ENCODE measurements at places on chromosomes 1 and 21. TPM values are rescaled to one million over a fixed set of nuclear protein-coding genes. Genes with fewer than 3 reads are reported as not detected.

The AMY1B gene
- 0.14 TPM for total RNA-seq

The FBLIM1 gene
- total RNA-seq: 1.6 TPM

The NEGR1 gene
- total RNA-seq: 2.8 TPM

The AMY1C gene
- total RNA-seq: 2.5 TPM

The CFAP107 gene
- total RNA-seq: not detected

The BCAS2 gene
- 46.3 TPM for total RNA-seq

The TSNAX gene
- 36.4 TPM for total RNA-seq

DNA sequence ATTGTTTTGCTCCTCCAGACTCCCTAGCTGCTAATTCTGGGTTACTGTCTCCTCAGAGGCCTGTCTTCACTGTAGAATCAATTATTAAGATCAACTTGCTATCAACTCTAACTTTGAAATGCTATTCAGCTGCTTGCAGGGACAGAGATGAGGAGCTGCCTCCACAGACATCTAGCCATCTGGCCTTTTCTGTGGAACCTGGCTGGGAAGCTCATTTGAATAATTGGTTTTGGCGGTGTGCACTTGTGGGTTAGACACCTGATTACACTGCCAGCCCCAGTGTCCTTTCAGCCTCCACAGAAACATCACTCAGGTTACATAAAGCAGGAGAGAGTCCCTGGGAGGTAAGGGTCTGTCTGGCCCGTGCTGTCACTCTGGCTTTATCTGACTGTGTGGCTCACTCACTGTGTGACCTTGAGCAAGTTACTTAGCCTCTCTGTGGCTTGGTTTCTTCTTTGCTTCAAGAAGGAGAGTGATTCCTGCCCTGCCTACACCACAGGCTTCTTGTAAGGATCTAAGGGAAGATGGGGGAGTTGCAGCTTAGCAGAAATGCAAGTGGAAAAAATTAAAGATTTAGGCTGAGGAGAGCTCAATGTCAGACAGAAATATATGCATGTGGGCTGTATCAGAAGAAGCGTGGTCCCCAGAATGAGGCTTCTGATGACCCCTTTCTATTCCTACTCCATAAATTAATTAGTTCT is 131.6 kb downstream of the BEND5 start:
- no peaks in the 10 kb centered on the region for H3K4me1 ChIP-seq
- H3K4me3 ChIP-seq: no peak overlapping the region
- H3K27me3 ChIP-seq: no peaks in the 10 kb centered on the region
- no peak overlapping the region for H3K27ac ChIP-seq
- no peaks in the 10 kb centered on the region for H3K36me3 ChIP-seq
- no peak for DNase-seq

DNA sequence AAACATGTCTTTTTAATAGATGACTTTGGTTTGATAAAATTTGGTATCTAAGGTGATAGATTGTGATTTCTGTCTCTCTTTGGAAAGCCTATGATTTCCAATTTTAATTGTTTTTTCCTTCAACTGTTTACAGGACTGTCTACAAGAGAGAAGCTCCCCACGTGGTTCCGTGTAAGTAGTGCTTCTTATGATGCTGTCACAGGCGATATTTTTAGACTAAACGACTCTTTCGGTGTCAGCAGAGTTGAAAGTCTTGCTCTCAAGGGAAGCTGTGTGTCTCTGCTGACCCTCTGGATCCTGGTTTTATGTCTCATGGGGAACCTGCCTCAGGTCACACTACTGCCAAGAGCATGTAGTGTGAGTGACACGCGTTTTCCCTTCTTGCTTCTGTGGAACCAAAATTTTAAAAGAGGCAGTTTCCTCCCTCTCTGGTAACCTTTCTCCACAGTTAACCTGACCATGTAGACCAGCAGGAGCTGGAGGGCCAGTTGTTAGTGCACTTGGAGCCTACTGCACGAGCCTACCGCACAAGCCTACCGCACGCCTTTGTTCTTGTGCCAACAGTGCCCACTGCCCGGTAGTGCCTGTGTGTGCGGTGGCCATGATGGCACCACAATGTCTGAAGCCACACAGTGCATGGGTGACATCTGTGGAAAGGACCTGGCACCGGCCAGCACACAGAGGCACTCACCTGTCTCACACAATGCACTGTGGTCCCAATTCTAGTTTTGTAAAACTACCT is 91.9 kb downstream of the PCBP3 start:
- H3K27me3 ChIP-seq: no peaks in the 10 kb centered on the region
- peaks cover 25% of the 10 kb centered on the region for H3K36me3 ChIP-seq
- no peak overlapping the region for H3K27ac ChIP-seq
- DNase-seq: no peak

DNA sequence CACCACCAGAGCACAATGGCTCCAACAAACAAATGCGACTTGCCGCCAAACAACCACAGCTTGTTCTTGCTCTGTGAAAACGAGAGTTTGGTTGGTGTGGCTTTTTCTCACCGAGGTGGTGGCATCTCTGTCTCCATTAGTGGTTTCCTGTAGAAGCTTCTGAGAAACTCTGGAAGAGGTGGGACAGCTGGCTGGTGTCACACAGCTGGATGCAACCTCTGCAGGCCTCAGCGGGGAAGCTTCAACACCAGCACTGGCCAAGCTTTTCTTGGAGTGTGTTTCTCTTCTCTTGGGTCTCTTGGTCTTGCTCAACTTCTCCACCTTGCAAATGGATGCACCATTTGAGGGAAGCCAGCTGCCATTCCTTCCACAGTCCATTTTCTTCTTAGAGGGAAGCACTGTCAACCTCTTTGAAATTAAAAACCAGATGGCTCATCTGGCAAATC is 124.8 kb downstream of the KCNN3 start:
- H3K36me3 ChIP-seq: no peaks in the 10 kb centered on the region
- H3K27ac ChIP-seq: no peak overlapping the region
- no peaks in the 10 kb centered on the region for H3K27me3 ChIP-seq
- H3K4me1 ChIP-seq: peaks cover 87% of the 10 kb centered on the region
- no peak for DNase-seq

GRCh38 chr1:42838482-42839190 is 7.8 kb upstream of the ZNF691 start:
- no peaks in the 10 kb centered on the region for H3K27me3 ChIP-seq
- no peaks in the 10 kb centered on the region for H3K4me1 ChIP-seq
- no peak overlapping the region for H3K4me3 ChIP-seq
- no peak overlapping the region for H3K27ac ChIP-seq
- no peaks in the 10 kb centered on the region for H3K36me3 ChIP-seq

GRCh38 chr1:47843781-47844557 is 153.2 kb downstream of the TRABD2B start:
- H3K27me3 ChIP-seq: no peaks in the 10 kb centered on the region
- H3K27ac ChIP-seq: no peak overlapping the region
- H3K4me3 ChIP-seq: no peak overlapping the region
- H3K4me1 ChIP-seq: no peaks in the 10 kb centered on the region

GRCh38 chr1:79839882-79840281 is 833.4 kb upstream of the ADGRL4 start:
- no peaks in the 10 kb centered on the region for H3K36me3 ChIP-seq
- H3K4me1 ChIP-seq: no peaks in the 10 kb centered on the region
- no peaks in the 10 kb centered on the region for H3K27me3 ChIP-seq
- H3K27ac ChIP-seq: no peak overlapping the region
- no peak overlapping the region for H3K4me3 ChIP-seq

GRCh38 chr1:33228935-33229487 is 27.3 kb upstream of the ZNF362 start:
- H3K4me1 ChIP-seq: no peaks in the 10 kb centered on the region
- no peaks in the 10 kb centered on the region for H3K36me3 ChIP-seq
- H3K27ac ChIP-seq: no peak overlapping the region
- no peak overlapping the region for H3K4me3 ChIP-seq
- DNase-seq: no peak
- no peaks in the 10 kb centered on the region for H3K27me3 ChIP-seq

DNA sequence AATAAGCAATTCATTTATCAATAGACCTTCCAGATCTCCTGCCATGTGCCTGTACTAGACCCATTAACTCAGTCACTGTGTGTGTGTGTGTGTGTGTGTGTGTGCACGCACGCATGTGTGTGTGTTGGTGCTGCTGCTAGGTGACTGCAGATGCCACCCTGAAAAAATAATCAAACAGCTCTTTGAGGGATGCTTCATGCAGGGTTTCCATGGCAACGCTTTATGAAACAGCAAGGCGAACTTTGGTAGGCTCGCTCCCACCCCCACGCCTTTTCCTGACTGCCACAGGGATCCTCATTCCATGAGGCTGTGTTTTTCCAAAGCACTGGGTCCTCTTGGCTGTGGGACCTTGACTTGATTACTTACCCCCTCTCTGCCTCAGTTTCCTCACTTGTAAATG is 94.0 kb downstream of the HMGB4 start:
- no peak overlapping the region for H3K27ac ChIP-seq
- H3K4me1 ChIP-seq: no peaks in the 10 kb centered on the region
- no peak for DNase-seq
- no peaks in the 10 kb centered on the region for H3K27me3 ChIP-seq
- no peak overlapping the region for H3K4me3 ChIP-seq

GRCh38 chr1:18811733-18812452 is 47.6 kb downstream of the TAS1R2 start:
- H3K27me3 ChIP-seq: peaks cover 25% of the 10 kb centered on the region
- H3K4me1 ChIP-seq: no peaks in the 10 kb centered on the region
- DNase-seq: no peak
- no peaks in the 10 kb centered on the region for H3K36me3 ChIP-seq
- H3K4me3 ChIP-seq: no peak overlapping the region

DNA sequence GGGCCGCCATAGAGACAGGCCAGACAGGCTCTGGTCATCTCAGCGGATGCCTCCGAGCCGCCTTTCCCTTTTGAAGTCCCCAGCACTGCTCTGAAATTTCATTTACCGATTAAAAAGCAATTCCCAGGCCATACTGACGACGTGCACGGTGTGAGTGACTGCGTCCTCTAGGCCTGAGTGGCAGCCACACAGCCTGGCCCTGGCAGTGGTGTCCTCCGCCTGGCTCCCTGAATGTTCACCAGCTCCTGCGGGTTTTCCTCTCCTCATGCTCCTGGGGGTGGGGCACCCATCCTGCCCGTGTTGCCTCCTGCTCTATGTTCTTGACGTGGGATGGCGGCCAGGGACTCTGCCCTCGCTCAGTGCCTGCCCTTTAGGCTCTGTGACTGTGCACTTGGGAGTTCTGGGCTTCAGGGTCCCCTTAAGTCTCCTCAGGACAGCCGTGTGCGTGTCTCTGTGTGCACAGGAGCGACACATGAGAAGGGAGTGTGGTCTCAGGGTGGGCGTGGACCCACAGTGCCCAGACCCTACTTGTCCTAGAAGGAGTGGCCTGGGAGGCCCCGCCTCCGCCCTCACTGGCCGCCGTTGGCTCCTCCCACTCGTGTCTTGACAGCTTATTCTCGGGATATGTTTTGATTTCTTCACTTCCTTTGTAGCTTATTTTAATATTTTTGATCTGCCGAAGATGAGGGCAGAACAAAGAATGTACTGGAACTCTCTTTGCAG is 3.6 kb downstream of the SKI start:
- peak overlapping the region; percentile 76 for H3K27ac ChIP-seq
- H3K4me1 ChIP-seq: peaks cover 75% of the 10 kb centered on the region
- no peak for DNase-seq
- peaks cover 11% of the 10 kb centered on the region for H3K27me3 ChIP-seq
- peak overlapping the region; percentile 73 for H3K4me3 ChIP-seq

- peaks cover 2% of the 10 kb centered on the region for H3K27me3 ChIP-seq
- H3K36me3 ChIP-seq: peaks cover 9% of the 10 kb centered on the region
- H3K27ac ChIP-seq: no peak overlapping the region
- no peak overlapping the region for H3K4me3 ChIP-seq
- no peak for DNase-seq
Observed at GRCh38 chr1:226625832-226626576, 77.4 kb downstream of the STUM start.

DNA sequence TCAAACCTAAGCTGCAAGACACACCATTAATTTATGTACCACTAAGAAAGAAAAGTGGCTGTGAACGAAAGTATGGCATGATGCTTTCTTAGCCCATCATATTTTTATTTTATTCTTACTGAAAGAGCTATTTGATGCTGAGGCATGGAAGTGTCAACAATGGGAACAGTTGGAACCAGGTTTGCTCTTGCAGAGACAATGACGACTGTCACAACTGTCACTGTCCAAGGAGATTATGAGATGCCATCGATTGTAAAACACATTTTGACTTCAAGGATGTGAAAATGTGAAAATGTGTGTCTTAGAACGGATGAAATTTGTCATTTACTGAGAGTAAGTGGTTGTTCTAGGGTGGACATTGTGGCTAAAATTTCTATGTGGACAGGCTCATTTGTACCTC is 2.8 kb upstream of the ACTL8 start:
- H3K4me1 ChIP-seq: no peaks in the 10 kb centered on the region
- no peaks in the 10 kb centered on the region for H3K27me3 ChIP-seq
- no peaks in the 10 kb centered on the region for H3K36me3 ChIP-seq

DNA sequence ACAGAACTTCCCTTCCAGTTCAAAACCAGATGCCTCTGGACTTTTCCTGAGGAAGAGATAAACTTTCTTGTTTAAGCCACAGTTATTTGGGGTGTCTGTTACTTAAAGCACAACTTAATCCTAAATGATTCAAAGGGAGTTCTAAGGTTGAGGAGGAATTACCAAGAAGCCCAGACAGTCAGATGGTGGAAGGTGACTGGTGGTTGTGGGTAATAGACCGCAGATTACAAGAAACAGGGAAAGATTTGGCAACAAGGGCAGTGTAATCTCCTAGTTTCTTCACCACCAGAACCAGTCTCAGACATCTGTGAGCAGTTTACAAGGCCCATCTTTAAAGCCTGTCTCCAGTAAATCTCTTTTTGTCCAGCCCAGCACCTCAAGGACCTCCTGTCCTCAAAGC is 130.1 kb upstream of the CTTNBP2NL start:
- H3K27ac ChIP-seq: no peak overlapping the region
- no peak for DNase-seq
- no peaks in the 10 kb centered on the region for H3K36me3 ChIP-seq
- H3K4me3 ChIP-seq: no peak overlapping the region

- no peaks in the 10 kb centered on the region for H3K36me3 ChIP-seq
- DNase-seq: no peak
- no peak overlapping the region for H3K27ac ChIP-seq
- H3K27me3 ChIP-seq: no peaks in the 10 kb centered on the region
- no peaks in the 10 kb centered on the region for H3K4me1 ChIP-seq
- no peak overlapping the region for H3K4me3 ChIP-seq
Observed at GRCh38 chr1:14396100-14396499, 202.4 kb upstream of the KAZN start.

GRCh38 chr1:214824763-214825162 is 221.8 kb downstream of the CENPF start:
- H3K4me3 ChIP-seq: no peak overlapping the region
- no peaks in the 10 kb centered on the region for H3K4me1 ChIP-seq
- H3K27ac ChIP-seq: no peak overlapping the region
- DNase-seq: no peak
- H3K27me3 ChIP-seq: no peaks in the 10 kb centered on the region
- H3K36me3 ChIP-seq: no peaks in the 10 kb centered on the region

Data from thymus (tissue), 14 donors.